Hematopoietic multipotent progenitor cell (in vitro differentiated cells): ENCODE measurements at places on chromosomes 1 and 21. TPM values are rescaled to one million over a fixed set of nuclear protein-coding genes. Genes with fewer than 3 reads are reported as not detected.

HSD3B2 gene
- not detected for total RNA-seq

C1orf52 gene
- total RNA-seq: 21.0 TPM

- DNase-seq: no peak
Observed at GRCh38 chr1:111470596-111470995, 3.2 kb upstream of the C1orf162 start.

GRCh38 chr1:206705191-206705590, 20.5 kb downstream of the MAPKAPK2 start:
- no peak for DNase-seq

DNA sequence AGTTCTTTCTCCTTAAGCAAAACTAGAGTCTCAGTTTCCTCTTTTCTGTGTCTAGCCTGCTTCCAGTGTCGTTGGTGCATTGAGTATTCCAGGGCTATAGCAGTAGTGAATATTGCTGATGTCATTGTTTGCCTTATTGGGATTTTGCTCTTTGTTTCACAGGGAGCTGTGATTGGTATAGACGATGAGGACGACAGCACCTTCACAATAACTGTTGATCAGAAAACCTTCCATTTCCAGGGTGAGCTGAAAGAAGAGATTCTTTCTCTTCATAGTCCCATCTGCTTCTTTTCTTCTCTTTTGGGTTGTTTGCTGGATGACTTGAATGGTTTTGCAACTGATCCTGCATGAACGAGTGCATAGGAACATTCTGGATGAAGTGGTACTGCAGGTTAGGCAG, 52.4 kb downstream of the OSBPL9 start:
- no peak for DNase-seq

DNA sequence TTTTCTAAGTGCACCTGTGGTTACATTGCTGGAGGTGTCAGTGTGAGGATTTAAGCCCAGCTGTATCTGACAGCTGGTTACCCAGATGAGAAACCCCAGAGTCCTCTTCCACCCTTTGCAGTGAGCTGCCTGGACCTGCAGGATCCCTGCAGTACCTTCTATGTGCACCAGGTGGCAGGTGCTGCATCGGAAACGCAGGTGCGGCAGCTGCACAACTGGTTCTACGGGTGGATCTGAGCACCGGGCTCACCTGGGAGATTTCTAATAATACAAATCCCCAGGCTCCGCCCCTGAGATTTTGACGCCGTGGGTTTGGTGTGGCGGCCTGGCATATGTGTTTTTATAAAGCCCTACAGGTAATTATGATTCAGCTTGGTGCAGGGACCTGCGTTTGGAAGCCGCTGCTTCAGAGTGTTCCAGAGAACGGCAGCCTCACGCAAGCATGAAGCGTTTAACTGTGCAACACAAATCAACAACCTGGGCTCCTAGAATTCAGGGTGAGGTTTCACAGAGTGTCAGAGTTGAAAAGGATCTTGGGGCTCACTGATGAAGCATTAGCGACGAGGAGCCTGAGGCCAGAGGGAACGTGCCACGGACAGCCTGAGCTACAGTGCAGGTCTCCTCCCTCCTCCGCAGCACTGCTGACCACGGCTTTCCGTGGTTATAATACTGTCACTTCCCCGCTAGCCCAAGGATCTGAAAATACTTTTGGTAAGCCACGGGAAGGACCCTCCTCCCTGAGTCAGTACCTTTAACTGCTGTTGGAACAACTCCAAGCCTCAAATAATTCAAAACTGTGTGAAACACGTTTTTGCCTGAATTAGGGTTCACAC, 96.7 kb upstream of the TRABD2B start:
- peak; percentile 30 for DNase-seq

DNA sequence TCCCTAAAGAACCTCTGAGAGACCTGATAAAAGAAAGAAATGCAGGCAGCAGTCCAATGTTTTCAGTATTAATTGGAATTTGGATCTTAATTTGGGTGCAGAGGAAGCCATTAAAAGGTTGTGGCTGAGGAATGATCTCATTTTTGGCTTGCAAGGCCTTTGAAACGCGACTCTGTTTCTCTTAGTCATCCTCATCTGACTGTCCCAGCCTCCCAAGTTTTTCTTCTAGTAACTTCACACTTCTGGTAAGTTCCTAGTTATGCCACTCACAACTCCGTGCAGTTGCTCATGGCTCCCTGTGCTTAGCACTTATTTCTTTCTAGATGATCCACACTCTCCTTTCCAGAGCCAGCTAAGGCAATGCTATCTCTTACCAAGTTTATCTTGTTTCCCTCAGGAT, 147.4 kb upstream of the USP24 start:
- DNase-seq: no peak

GRCh38 chr1:164937291-164937690, 378.3 kb downstream of the PBX1 start:
- DNase-seq: no peak

GRCh38 chr1:226886122-226886901, 15.9 kb downstream of the PSEN2 start:
- no peak for DNase-seq
